Lung (tissue), 17 donors: ENCODE measurements at places on chromosomes 4 and X.

DNA sequence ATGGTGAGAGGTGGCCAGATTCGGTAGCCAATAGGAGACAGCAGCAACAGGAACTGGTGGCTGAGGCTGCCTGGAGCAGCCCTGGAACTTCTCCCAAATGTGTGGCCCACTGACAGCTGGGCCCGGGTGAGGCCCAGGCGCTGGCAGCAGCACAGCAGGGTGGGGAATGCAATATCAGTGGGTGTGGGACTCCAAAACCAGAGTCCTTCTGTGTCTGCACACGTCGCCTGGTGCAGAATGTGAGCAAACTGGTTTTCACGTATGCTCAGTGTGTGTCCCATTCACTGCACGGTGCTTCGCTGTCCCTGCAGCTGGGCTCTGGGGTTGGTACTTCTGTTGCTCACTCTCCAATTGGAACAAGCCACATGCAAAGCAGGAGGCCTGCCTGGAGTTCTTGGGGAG, 14.4 kb upstream of the CENPU start:
- peak; percentile 59 for DNase-seq

- peak; percentile 45 for DNase-seq
These were observed 85.6 kb downstream of the SHROOM2 start for GRCh38 chrX:9871701-9872268.

DNA sequence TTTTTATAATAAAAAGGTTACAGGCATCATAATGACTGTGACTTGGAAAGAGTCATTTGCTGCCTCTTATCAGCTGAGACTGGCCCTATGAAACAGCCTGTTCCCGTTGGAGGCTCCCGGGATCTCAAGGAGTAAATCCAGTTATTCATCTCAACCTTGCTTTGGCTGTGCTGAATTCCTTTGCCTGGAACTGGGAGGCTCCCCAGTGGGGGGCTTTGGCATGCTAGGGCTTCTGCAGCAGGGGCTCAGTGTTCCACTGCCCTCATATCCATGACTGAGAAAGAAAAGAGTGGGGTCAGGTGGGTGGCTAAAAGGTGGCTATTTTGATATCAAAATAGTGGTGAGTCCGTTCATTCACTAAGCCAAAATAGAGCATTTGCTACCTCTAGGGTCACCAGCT, 71.2 kb downstream of the TRPC5 start:
- no peak for DNase-seq

GRCh38 chr4:117900832-117901231, 133.5 kb upstream of the NDST3 start:
- no peak for DNase-seq

- DNase-seq = no peak
These were observed 6.2 kb downstream of the AADAT start for GRCh38 chr4:170083541-170083940.

GRCh38 chrX:13965531-13965930, 64.2 kb downstream of the GEMIN8 start:
- DNase-seq = no peak

DNA sequence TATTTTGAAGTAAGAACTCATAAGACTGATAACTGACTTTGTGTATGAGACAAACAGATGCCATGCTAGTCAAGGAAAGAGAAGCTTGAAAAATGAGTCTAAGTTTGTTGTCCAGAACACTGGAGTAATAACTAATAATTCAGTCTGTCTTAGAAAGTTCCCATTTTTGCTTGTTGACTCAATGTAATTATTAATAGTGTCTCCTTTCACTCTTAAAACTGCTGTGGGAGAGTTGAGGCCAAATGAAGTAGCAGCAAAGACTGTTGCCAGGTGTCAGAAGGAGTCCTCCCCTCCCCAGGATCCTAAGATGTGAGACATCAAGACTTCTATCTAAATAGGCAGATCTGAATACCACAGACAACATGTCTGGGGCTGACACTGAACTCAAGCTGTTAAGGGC, 20.8 kb upstream of the FAM13A start:
- DNase-seq = no peak
